ENCODE measurements at places on chromosomes 7 and 10.

GRCh38 chr10:88138319-88138848 lies 275.0 kb downstream of the PTEN start:
- DNase-seq, result no peak

DNA sequence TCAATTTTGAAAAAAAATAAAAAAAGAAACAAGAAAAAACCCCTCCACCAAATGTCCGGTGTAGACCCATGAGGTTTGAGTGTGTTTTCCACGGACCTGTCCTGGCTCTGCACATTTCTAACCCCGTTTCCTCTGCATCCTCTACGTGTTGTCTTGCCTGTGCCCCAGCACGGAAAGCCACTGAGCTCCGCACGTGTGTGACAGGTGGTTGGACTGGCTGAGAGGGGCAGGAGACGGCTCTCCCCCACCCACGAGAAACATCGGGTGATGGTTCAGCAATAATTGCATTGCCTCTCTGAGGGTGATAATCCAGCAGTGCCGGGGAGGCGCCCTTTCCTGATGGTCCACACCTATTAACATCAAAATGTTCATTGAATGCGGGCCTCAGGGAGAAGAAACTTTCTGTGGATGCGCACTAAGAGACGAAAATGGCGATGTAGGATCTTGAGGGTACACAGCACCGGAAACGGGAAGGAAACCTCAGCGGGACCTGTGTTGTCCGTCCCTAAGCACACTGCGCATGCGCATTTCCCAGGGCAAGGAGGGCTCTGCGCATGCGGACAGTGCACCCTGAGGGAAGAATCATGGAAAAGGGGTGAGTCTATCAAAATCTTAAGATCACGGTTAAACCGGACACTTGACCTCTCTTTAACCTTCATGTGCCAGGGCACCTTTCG lies 470.1 kb upstream of the ADARB2 start:
- DNase-seq, result no peak

GRCh38 chr7:37770838-37771237 lies 77.6 kb upstream of the NME8 start:
- DNase-seq, result no peak

GRCh38 chr7:156608173-156608478 lies 32.4 kb upstream of the RNF32 start:
- DNase-seq, result no peak

GRCh38 chr10:100419911-100420449 lies 42.8 kb upstream of the WNT8B start:
- DNase-seq, result no peak

DNA sequence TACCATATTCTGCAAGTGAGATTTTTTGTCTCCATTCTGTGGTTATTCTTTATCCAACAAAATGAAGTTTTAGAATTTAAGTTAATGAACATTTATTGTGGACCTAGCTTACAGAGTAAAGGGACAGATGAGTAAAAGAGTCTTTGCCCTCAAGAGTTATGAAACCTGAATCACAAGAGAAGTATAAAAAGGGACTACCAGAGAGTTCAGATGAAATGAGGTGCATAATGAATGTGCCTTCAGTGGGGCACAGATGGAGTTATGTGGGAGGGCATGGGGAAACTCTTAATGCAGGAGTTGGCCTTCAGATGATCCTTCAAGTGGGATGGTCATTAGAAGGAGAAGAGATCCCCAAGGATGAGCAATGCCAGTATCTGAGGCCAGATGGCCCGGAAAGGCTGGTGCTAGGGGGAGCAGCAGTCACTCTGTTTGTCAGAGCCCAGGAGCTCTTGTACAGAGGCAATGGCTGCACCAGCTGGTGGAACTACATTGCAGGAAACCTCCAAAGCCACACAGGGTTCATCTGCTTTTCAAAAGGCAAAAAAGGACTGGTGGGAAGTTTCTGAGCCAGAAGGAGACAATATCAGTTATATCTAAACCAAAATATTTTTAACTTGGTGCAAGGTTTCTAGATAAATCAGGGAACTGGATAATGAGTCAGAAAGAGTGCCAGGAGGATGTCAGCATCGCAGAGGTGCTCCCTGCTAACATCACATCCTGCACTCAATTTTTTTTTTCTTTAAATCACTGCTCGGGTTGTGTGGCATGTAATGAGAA lies 162.0 kb downstream of the KLF6 start:
- DNase-seq, result no peak

GRCh38 chr7:116403265-116403664 lies 96.3 kb upstream of the CAV2 start:
- DNase-seq, result no peak

All from SIG-M5 (cell line).